NCI-H187 treated with DMSO at 0.1 percent for 48 hours (cell line): ENCODE measurements at places on chromosomes 6 and 20.

GRCh38 chr6:14857501-14857900, 388.4 kb upstream of the JARID2 start:
- no peak for DNase-seq

- no peak for DNase-seq
Observed at GRCh38 chr20:2955257-2955970, 82.1 kb downstream of the PTPRA start.

GRCh38 chr6:2989332-2990247, 10.1 kb upstream of the NQO2 start:
- DNase-seq = peak; percentile 93

- no peak for DNase-seq
Observed at GRCh38 chr6:145247692-145248419, 487.5 kb downstream of the EPM2A start.

GRCh38 chr20:56953048-56953586, 313.3 kb downstream of the BMP7 start:
- peak; percentile 13 for DNase-seq

DNA sequence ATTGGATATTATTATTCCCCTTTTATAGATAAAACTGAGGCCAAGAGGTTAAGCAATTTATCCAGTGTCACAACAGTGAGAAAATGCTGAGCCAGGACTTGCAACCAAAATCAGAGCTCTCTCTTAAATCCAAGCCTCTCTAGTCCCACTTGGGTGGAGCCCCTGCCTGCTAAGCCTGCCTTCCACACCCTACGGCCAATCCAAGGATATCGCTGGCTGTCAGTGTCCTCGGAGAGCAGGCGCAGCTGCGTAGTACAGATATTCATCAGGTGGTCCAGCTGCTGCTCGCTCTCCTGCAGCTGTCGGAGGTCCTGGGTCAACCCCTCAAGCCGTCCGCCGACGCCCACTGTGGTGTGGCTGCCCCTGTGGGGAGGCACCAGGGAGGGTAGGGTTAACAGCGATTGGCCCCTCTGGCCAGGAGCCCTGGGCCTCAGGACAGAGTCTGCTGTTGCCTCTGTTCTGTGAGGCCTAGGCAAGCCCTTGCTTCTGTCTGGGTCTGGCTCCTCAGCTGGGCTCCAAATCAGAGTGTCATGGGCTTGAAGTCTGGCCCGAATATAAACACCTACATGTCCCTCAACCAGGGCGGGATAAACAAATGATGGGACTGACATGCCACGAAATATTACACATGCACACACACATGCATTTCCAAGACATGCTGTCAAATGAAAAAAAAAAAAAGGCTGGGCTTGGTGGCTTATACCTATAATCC, 3.9 kb upstream of the NECAB3 start:
- no peak for DNase-seq
